OCI-M1 (cell line): ENCODE measurements at places on chromosomes 7 and 10.

GRCh38 chr10:23015021-23015707 is 80.2 kb upstream of the MSRB2 start:
- peak; percentile 60 for DNase-seq

- peak; percentile 63 for DNase-seq
Observed at GRCh38 chr7:12719141-12719919, 31.9 kb downstream of the ARL4A start.

- DNase-seq: peak; percentile 17
Observed at GRCh38 chr7:145009876-145010275, 174.0 kb upstream of the TPK1 start.

- DNase-seq: peak; percentile 46
Observed at GRCh38 chr10:57579926-57580325, 687.8 kb downstream of the IPMK start.

DNA sequence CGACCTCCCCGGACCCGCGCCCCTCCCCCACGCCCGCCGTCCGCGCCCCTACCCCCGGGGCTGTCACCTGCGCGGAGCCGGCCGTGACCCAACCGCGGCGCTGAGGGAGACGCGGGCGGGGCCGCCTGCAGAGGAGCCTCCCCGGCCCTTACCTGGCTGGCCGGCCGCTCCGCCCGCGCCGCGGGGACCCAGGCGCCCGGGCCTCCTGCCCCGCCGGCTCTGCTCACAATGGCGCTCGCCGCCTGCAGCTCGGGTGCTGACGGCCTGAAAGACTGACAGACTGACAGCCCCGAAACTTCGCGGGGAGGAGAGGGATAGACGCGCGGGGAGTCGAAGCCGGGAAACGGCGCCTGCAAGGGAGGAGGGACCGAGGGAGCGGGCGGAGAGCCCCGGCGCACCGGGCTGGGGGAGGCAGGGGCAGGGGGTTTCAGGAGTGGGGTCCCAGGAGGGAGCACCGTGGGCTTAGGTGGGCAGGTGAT is 393 bp downstream of the ZNF467 start:
- peak; percentile 36 for DNase-seq

- peak; percentile 41 for DNase-seq
Observed at GRCh38 chr10:110993024-110993693, 73.8 kb downstream of the SHOC2 start.

GRCh38 chr7:138129551-138130165 is 53.4 kb downstream of the AKR1D1 start:
- no peak for DNase-seq

DNA sequence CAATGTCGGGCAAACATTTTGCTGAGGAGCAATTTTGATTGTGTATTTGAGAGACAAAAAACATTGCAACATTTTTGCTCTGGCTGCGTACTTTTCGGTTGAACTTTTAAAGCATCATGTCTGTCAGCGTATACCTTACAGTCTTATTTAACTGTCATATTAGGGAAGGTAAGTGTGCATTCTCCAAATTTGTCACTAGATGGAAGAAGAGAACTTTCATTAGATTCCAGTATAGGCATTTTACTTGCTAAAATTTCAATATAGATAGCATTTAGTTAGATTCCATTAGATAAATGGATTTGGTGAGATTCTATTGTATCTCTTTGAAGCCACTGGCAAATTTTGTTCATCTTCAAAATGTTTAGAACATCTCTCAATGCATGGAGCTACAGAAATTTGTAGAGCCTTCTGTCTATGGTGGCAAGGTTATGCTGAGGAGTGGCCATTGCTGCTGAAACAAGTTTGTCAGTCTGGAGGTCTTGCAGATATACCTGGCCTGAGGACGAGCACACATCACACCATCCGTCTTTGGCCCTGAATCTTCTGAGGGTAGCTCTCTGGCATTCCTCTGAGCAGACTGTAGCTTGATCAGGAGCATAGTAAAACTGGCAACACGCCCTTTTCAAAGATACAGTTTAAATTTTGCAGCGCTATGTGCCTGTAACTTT is 437.5 kb upstream of the MBL2 start:
- DNase-seq: peak; percentile 68

DNA sequence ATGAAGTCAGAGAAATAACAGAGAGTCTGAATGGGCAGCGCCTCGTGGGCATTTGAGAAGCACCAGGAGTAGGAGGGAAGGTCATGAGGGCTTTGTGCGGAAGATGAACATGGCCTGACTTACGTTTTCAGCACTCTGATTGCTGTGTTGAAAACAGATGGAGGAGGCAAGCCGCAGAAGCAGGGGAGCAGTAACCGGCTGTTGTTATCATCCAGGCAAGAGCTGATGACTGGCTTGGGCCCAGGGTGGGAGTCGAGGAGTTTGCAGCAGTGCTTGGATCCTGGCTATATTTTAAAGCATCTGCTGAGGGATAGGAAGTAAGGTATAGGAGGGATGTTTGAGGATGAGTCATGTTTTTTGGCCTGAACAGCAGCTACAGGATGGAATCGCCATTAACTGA is 12.7 kb upstream of the PDLIM1 start:
- DNase-seq: no peak

DNA sequence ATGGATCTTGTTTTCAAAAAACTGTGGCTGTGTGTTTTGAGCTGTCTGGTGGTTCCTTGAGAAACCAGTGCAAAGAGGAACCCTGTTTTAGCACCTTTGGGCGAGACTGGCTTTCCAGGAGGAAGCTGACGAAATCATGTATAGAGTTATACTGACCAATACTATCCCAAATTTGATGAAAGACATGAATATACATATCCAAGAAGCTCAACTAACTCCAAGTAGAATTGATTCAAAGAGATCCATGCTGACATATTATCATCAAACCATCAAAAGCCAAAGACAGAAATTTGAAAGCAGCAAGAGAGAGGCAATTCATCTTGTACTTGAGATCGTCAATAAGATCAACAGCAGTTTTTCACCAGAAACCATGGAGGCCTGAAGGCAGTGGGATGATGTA is 610.7 kb downstream of the DNAJB6 start:
- no peak for DNase-seq

GRCh38 chr7:112271162-112271561 is 64.7 kb downstream of the ZNF277 start:
- DNase-seq: no peak

DNA sequence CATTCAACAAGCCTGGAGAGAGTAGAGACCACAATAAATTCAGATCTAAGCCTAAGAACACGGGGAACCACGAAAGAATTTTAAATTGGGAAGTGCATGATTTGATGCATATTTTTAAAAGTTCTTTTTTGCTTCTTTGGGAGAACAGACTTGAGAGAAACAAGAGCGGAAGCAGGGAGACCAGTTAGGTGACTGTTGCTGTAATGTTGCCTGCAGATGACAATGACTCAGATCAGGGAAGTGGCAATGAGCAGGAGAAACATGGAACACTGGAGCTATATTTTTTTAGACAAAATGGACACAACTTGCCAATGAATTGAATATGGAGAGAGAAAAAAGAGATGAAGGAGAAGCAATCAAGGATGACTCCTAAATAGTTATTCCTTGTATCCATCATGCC is 125.1 kb downstream of the RAPGEF5 start:
- no peak for DNase-seq

DNA sequence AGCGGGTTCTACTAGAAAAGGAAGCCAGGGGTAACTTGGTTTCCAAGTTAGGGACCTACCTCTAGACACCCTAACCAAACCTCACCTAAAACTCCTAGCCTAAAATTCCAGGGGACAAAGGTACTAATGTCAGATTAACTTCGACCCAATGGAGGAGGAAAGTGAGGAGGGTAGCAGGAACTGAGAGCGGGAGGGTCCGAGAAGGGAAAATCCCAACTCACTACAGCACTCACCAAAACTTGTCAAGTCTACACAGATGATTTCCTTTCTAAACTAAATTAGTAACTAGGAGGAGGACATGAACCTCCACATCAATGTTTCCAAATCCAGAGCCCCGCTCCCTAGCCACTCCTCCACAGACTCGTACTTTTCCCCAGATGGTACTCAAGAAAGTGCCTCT is 22.6 kb downstream of the CHCHD3 start:
- DNase-seq: no peak

GRCh38 chr7:24233386-24233785 is 50.6 kb upstream of the NPY start:
- no peak for DNase-seq

- no peak for DNase-seq
Observed at GRCh38 chr10:66714741-66715140, 211.1 kb upstream of the LRRTM3 start.

GRCh38 chr7:121696954-121697353 is 176.0 kb upstream of the PTPRZ1 start:
- no peak for DNase-seq

DNA sequence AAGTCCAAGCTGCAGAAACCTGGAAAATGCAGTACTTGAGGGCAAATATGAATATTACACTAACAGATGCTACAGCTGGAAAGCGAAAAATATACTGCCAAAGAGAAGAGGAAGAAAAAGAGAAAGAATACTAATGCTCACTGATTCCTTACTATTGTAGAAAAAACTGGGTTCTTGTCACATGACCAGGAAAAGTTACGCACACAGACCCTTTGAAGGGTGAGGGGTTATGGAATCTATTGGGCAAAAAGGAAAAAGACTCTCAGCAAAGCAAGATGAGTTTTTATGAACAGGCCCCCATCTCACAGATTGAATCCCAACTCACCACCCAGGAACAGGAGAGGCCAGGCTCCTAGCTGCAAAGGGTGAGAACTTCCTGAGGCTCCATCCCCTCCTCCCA is 228.1 kb upstream of the KLF14 start:
- no peak for DNase-seq

- peak; percentile 58 for DNase-seq
Observed at GRCh38 chr10:84665883-84666463, 337.6 kb downstream of the CCSER2 start.

- no peak for DNase-seq
Observed at GRCh38 chr10:51659344-51659743, 40.1 kb downstream of the CSTF2T start.

DNA sequence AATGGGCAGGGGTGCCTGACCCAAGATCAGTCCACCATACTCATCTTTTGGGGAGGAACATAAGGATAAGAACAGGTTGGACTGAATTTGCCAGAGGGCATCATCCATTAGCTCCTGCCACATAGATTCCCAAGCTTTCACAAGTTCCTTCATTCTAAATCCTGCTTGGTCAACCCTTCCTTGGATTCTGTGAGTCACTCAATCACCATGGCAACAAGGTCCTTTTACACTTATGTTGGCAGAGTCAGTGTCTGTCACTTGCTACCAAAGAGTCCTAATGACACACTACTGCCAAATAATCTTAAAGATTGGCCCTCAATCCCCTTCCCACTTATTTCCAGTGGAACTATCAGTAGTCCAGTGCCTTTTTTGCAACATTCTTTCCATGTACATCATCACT is 5.0 kb upstream of the LGI1 start:
- DNase-seq: no peak

- no peak for DNase-seq
Observed at GRCh38 chr7:83827036-83827435, 178.1 kb upstream of the SEMA3E start.

DNA sequence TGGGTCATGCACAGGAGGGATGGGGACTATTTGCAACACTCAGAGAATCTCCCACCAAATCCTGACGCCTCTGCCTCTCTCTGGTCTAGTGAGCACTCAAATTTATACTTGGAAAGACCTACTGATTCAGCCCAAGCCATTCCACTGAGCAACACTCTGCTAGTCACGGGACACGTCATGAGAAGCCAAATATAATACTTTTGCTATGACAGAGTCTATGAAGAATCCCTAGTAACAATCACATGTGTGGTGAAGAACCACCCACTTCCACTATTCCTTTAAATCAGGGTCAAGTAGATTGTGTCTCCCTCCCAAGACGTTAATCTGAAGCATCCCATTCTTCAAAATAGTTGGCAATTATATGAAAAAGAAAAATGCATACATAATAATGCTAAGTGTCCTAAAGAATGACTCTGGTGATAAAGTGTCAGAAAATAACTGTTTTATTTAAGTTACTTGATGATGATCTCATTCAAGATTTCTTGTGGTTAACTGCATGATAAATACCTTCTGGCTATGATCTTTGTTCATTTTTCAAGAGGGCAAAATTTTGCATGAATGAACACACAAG is 28.5 kb downstream of the CHCHD3 start:
- no peak for DNase-seq

- DNase-seq: no peak
Observed at GRCh38 chr10:49047128-49047639, 68.1 kb downstream of the VSTM4 start.

DNA sequence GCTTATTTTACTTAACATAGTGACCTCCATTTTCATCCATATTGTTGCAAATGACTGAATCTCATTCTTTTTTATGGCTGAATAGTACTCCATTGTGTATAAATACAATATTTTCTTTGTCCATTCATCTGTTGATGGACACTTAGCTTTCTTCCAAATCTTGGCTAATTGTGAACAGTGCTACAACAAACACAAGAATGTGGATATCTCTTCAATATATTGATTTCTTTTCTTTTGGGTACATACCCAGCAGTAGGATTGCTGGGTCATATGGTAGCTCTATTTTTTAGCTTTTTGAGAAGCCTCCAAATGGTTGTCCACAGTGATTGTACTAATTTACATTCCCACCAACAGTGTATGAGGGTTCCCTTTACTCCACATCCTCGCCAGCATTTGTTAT is 58.0 kb downstream of the CREB5 start:
- DNase-seq: no peak

DNA sequence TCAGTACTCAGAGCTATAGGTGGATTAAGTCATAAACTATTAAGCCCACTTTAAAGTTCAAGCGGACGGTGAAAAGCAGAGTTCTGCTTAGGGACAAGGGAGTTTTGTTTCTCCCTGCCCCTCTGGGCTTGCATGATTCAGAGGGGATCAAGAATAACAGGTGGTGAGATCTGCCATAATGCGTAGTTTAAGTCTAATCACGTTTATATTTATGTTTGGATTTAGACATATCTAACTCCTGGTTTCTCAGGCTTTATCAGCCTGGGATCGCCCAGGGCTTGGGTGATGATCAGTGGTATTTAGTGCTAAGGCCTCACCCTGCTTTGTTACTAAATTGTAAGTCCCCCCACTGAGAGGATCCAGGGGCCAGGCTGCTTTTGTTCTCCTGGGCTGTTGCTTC is 335.4 kb upstream of the NRP1 start:
- DNase-seq: no peak

DNA sequence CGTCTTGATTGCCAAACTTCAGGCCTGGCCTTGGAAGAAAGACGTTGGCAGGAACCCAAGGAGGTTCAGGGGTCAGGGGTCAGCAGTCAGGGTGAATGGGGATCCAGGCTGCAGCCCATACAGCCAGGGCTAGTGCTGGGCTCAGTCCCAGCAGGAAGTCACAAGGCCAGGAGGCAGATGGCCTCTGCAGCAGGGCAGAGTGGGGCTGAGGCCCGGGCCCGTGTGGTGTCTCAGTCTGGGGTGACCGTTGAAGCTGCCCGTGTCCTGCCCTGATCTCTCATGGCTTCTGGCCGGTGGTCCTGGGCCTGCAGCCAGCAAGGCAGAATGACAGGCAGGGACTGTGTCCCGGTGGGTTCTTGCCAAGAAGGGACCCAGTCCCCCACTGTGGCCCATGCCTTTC is 26.6 kb upstream of the PURB start:
- no peak for DNase-seq

GRCh38 chr10:47311193-47311931 is 10.9 kb upstream of the GDF2 start:
- DNase-seq: peak; percentile 42

GRCh38 chr7:42144604-42145003 is 92.4 kb downstream of the GLI3 start:
- no peak for DNase-seq
